ENCODE measurements at places on chromosomes 5 and 9.

DNA sequence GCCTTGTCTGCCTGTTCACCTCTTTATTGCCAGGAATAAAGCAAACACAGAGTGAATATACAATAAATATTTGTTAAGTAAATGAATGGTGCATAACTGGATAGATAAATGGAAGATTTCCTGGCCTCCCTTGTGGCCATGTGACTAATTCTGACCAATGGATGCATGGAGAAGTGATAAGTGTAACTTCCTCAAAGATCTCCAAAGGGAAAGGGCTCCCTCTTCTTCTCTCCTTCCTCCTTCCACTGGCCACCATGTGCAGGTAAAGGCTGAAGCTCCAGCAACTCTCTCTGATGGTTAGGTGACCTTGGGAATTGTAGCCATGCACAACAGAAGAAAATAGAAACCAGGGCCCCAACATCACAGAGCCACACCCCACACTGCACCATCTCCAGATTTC is 174.4 kb downstream of the EBF1 start:
- no peak for DNase-seq
- H3K4me3 ChIP-seq, result no peak overlapping the region
- no peaks in the 10 kb centered on the region for H3K4me1 ChIP-seq
- no peaks in the 10 kb centered on the region for H3K27me3 ChIP-seq

DNA sequence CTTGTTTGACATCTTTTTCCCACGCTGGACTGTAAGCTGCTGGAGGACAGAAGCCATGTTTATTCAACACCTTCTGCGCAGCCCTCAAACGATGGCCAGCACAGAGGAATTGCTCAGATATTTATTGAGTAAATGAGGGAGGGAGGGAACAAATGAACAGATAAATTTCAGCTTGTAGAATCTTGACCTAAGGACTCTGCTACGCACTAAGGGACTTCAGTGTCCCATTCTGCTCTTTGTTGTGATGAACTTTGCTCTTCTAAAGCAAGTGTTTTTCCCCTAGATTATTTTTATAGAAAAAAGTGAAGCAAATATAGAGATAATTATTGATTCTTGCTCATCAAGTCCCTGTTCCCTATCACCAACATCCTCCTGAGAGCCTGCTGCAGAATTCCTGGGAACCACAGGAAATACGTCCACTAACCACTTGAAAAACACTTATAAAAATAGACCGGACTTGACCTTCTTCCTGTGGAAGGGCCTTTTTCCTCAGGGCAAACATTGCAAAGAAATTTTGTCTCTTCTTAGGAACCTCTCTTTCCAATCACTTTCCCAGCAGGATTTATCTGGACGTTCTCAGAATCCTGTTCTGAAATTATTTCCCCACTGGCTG is 54.9 kb downstream of the FGF1 start:
- no peaks in the 10 kb centered on the region for H3K4me1 ChIP-seq
- no peak overlapping the region for H3K27ac ChIP-seq
- H3K4me3 ChIP-seq, result no peak overlapping the region
- no peaks in the 10 kb centered on the region for H3K36me3 ChIP-seq
- no peaks in the 10 kb centered on the region for H3K27me3 ChIP-seq

GRCh38 chr9:126623314-126623666 is 9.6 kb downstream of the LMX1B start:
- peaks cover 46% of the 10 kb centered on the region for H3K27me3 ChIP-seq
- no peak overlapping the region for H3K4me3 ChIP-seq
- peak overlapping the region; percentile 91 for H3K27ac ChIP-seq
- no peaks in the 10 kb centered on the region for H3K36me3 ChIP-seq
- H3K4me1 ChIP-seq, result peaks cover 12% of the 10 kb centered on the region

- H3K4me3 ChIP-seq, result no peak overlapping the region
- no peaks in the 10 kb centered on the region for H3K4me1 ChIP-seq
- no peak for DNase-seq
- no peaks in the 10 kb centered on the region for H3K36me3 ChIP-seq
- H3K27me3 ChIP-seq, result no peaks in the 10 kb centered on the region
Measured at GRCh38 chr5:66529704-66530103, 66.5 kb upstream of the MAST4 start.

- H3K4me3 ChIP-seq, result no peak overlapping the region
- no peaks in the 10 kb centered on the region for H3K36me3 ChIP-seq
Measured at GRCh38 chr5:39518516-39518915, 93.7 kb upstream of the DAB2 start.
